ENCODE measurements at places on chromosomes 7 and 10.

DNA sequence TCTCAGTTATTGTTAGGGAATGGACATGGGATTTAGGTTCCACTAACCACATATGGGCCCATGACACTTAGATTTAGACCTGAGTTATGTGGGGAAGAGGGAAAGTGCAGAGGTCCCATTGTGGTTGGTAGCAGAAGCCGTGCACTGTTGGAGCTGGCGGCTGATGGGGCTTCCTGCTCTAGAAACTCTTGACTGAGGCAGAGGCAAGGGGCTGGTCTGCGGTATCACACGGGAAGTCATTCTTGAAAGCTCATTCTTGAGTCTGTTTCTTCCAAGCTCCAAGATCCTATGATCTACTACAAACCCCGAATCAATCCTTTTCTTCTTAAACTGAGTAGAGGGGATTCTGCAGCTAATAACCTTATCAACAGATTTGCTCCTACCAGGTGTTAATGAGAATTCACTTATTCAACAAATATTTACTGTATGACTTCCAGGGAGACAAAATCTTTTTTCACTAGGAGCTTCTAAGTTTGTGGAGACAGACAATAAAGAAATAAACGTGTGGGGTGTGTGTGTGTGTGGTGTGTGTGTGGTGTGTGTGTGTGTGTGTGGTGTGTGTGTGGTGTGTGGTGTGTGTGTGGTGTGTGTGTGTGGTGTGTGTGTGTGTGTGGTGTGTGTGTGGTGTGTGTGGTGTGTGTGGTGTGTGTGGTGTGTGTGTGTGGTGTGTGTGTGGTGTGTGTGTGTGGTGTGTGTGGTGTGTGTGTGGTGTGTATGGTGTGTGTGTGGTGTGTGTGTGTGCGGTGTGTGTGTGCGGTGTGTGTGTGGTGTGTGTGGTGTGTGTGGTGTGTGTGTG, 57.1 kb downstream of the AOC1 start:
- DNase-seq: no peak

DNA sequence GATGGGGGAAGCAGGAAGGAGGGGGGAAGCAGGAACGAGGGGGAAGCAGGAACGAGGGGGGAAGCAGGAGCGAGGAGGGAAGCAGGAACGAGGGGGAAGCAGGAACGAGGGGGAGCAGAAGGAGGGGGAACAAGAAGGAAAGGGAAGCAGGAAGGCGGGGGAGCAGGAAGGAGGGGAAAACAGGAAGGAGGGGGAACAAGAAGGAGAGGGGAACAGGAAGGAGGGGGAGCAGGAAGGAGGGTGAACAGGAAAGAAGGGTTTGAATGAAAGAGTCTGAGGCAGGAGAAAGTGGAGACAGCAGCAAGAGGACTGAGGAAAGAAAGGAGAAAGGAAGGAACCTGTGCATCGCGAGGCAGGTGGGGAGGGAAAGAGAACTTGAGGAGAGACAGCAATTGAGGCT, 256.6 kb downstream of the PTEN start:
- no peak for DNase-seq

GRCh38 chr10:113967126-113967525, 76.5 kb upstream of the ADRB1 start:
- DNase-seq: no peak

DNA sequence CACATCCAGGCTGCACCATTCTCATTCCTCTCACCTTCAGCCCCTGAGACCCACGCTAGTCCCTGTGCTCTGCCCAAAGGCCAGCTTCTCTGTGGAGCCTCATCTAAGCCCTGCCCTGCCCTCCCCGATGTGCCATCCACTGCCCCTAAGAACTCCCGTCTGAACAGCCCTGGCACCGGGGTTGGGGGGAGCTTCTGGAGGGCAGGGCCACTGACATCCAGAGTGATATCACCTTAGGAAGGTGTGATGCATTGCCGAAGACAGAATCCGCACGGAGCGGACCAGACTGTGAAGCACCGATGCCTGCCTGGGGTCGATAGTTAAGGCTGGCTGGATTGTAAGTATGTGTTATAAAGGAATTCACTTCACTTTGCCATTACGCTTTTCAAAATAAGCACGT, 511.0 kb downstream of the PTPRN2 start:
- no peak for DNase-seq

DNA sequence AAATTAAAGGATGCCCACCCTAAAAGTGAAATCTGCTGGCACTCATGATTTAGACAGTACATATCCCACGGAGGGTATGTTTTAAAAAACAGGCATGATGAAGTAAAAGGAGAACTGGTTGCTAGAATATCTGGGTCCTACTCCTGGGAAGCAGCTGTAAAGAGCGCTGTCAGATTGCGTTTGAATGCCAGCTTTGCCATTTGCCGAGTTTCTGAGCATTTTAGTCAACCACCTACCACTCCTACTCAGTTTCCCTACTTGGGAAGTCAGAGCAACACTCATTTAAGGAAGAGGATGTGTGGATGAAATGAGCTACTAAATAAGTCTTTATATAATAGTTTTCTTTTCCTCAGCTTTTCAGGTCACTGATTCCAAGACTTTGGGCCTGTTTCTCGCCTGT, 1.1 kb upstream of the UMAD1 start:
- DNase-seq: peak; percentile 6

- DNase-seq: no peak
These were observed 29.2 kb upstream of the KLF6 start for GRCh38 chr10:3813986-3814837.

GRCh38 chr10:128498378-128498730, 372.1 kb upstream of the MKI67 start:
- DNase-seq: no peak

DNA sequence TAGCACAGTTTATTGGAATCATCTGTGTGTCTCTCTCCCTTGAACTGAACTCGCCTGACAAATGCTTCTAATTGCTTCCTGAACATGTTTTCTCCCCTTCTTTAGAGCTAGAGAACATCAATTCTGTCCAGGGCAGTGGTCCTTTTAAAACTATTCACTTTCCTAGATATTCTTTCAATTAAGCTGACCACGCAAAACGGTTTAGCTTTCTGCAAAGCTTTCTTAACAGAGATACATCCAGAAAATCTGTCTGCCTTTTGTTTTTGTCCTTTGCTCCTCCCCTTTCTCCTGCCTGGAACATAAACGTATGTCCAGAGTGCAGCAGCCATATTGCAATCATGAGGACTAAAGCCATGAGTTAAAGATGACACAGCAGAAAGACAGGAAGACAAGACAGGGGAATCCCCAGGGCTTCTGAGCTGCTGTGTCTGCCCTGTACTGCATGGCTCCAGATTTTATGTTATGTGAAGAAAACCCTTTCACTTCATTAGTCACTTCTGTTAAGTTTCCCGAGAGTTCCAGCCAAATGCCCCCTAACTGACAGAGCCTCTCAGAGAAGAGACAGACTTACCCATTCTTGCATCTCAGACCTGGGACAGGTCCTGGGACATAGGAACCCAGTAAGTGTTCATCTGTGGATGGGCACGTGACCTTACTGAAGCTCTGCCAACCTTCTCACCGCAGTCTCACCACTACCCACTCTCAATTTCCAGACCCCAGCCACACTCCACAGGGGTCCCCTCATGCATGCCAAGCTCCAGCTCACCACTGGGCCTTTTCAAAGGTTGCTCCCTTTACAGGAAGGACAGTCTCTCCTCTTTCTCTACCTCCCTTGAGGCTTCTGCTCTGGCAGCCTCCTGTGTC, 35.0 kb upstream of the CPXM2 start:
- DNase-seq: no peak

DNA sequence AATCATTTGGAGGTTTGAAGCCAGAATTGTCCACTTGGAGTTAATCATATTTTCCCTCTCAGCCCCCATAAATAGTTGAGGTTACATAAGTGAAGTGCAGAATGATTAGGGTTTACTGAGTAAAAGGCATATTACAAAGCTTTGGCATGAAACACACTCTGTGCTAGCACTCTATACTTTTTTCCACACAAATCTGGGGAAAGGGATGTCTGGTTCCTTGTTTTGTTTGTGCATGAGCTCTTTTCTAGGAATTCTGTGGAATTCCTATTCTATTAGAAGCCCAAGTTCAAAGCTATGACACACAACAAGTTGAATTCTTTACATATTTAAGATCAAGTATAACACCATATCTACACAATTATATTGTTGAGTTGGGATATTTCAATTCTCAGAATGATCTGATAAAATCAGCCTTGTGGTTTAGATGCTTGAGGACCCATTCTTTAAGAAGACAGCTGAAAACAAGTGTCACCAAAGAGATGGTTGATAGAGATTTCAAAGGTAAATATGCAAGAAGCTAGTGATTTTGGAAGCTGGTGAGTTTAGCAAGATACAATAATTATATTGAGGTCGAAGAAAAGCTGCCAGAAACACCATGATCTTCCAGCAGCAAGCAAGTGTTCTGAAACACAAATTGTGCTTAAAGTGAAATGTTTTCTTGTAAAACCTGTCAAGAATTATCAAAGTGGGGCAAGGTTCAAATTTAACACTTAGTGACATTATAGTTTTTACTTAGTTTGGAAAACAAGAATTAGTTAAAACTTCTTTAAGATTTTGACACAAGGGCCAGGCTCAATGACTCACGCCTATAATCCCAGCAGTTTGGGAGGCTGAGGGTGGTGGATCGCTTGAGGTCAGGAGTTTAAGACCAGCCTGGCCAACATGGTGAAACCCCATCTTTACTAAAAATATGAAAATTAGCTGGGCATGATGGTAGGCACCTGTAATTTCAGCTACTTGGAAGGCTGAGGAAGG, 122.6 kb downstream of the INHBA start:
- no peak for DNase-seq

DNA sequence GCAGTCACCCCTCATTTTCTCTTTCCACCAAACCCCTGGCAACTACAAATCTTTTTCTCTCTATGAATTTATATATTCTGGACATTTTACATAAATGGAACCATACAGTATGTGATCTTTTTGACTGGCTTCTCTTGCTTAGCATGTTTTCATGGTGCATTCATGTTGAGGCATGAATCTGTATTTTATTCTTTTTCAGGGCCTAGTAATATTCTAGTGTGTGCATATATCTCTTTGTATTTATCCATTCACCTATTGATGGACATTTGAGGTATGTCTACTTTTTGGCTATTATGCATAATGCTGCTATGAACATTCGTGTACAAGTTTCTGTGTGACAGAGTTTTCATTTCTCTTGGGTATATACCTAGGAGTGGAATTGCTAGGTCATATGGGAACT, 78.2 kb downstream of the HACD1 start:
- no peak for DNase-seq

- DNase-seq: no peak
These were observed 98.5 kb downstream of the CABCOCO1 start for GRCh38 chr10:61760943-61761824.

DNA sequence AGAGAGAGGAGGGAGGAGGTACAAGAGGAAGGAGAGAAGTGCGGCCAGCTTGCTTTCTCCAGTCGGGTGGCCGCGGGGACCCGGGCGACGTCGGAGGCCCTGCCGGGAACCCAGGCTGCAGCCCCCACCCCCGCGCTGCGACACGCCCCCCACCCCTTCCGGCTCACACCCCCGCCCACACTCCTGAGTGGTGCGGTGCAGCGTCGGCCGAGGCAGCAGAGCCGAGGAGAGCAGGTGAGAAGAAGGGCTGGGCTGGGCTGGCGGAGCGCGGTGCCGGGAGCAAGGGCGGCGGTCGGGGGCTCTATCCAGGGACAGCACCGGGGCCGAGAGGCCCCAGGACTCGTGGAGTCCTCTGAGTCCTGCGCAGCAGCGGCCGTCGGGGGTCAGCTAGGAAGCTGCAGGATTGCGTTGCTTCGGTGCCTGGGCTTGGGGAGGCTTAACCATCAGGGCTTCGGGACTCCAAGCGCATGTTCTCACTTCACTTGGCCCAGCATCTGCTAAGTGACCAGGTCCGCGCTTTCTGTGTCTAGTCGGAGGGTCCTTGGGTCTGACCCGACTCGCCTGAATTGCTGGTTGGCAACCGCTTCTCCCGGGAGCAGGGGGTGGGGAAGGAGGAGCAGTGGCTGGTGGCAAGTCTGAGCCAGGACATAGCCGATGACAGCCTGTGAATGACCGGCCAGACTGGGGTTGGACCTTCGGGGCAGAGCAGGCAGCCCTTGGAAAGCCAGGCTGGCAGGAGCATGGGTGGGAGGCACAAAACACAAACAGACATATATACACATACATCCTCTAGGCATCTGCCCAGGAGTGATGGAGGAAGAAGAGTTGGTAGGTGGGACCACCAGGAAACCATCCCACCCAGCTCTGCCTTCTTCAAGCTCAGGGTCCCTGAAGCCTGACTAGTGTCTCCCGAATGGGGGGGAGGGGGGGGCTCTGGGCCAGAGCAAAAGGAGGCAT, 683 bp downstream of the CHAT start:
- no peak for DNase-seq

- no peak for DNase-seq
These were observed 74.1 kb downstream of the ADD3 start for GRCh38 chr10:110081911-110082310.

- DNase-seq: no peak
These were observed 203.5 kb upstream of the ZNF32 start for GRCh38 chr10:43852149-43852548.

GRCh38 chr7:149430192-149430591, 30.7 kb downstream of the ZNF777 start:
- no peak for DNase-seq

DNA sequence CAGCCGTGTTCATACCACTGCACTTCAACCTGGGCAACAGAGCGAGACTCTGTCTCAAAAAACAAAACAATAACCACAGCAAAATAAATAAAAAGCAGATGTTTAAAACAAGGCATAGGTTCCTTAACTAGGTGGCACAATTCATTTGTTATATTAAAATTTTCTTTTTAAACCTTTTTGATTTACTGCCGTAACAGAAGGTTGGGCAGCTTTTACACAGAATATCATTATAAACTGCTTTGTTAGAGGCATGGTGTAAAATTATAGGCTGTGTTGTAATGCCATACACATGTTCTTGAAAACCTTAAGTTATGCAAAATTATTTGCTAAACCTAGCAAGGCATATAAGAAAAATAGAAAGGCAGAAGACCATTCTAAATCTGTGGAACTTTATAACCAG, 84.4 kb downstream of the MKLN1 start:
- DNase-seq: no peak

GRCh38 chr7:135980012-135980551, 2.9 kb upstream of the MTPN start:
- DNase-seq: no peak

- DNase-seq: no peak
These were observed 96.2 kb downstream of the NPTX2 start for GRCh38 chr7:98713165-98713810.

- DNase-seq: no peak
These were observed 14.3 kb downstream of the LRRN3 start for GRCh38 chr7:111105269-111105668.

DNA sequence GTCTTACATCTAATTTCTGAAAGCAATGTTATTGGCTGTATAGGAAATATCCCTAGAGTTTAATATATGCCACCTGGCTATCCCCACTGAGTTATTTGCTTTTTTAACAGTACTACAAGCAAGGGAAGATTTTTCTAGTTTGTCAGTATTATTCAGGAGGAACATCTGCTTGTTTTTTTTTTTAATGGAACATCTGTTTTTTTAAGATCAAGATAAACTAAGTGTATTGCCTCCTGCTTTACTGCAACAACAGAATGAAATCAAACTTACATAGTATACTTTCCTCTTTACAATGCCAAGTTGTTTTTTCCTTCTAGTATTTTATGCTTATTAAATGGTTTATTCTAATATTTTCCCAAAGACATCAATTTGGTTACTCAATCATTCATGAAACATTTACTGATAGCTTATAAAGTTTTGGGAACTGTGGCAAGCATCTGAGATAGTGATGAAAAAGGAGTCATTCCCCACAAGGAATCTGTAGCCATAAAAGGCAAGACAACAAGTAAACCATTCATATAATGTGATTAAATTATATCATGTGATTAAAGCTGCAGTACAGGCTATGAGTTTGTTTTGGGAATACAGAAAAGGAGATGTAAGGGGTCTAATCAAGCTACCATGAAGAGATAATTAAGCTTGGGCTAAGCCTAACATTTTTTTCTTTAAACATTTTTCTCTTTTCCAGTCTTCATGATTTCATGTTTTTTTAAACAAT, 17.4 kb downstream of the MTPN start:
- no peak for DNase-seq

Measured in stimulated activated CD4-positive, alpha-beta T cell treated with anti-CD3 and anti-CD28 coated beads, Interleukin-4, amount 100 ng/mL, for 48 hours (primary cell).